T-helper 2 cell treated with Interferon-gamma antibody and Interleukin-4, amounts not matched to agents 5 μg/mL and 100 μg/mL, for 36 hours (primary cell): ENCODE measurements at places on chromosomes 4 and X.
A peak's percentile ranks its signal among the peaks of the same experiment; 100 is the strongest.

GRCh38 chrX:57771689-57772088 lies 91.6 kb upstream of the NLRP2B start:
- no peak for DNase-seq

- DNase-seq, result peak; percentile 3
These were observed 7.7 kb downstream of the AKAP17A start for GRCh38 chrX:1598876-1599790.

DNA sequence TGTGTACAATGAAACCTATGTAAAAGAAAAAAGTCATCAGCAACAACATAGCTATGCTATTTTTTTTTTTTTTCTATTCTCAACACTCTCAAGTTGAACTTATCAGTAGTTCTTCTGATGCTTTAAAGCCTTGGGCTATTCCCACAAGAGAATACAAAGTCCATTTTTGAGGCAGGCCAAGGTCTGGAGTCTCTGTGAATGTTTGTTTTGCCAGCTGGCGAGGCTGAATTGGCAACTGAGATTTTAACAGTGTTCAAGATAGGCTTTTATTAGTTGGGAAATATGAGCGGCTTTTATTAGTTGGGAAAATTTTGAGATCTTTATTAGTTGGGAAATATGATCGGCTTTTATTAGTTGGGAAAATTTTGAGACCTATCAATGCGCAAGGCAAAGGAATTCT lies 336.6 kb downstream of the SLITRK2 start:
- no peak for DNase-seq

DNA sequence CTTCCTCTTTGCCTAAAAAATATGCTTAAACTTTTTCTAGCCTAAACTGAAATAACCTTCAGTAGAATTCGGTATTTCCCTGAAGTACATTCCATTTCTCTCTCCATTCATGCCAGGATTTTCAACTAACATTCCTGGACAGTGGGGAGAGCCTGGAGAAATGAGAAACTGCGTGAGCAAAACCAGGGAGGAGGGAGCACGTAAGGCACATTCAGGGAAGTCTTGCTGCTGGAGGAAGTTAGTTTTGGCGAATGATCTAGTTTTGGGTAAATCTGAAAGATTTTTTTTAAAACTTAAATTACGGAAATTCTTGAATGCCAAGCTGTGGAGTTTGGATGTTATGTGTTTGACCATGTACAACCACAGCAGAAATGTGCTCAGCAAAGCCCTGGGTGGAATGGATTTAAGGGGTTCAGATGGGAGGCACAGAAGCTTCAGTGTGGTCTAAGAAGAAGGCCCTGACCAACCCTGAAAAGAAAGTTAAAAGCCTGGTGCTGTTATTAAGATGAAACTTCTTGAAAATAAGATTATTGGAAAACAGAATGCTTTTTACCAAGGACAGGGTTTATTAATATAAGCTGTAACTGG lies 347.8 kb downstream of the ANK2 start:
- no peak for DNase-seq

DNA sequence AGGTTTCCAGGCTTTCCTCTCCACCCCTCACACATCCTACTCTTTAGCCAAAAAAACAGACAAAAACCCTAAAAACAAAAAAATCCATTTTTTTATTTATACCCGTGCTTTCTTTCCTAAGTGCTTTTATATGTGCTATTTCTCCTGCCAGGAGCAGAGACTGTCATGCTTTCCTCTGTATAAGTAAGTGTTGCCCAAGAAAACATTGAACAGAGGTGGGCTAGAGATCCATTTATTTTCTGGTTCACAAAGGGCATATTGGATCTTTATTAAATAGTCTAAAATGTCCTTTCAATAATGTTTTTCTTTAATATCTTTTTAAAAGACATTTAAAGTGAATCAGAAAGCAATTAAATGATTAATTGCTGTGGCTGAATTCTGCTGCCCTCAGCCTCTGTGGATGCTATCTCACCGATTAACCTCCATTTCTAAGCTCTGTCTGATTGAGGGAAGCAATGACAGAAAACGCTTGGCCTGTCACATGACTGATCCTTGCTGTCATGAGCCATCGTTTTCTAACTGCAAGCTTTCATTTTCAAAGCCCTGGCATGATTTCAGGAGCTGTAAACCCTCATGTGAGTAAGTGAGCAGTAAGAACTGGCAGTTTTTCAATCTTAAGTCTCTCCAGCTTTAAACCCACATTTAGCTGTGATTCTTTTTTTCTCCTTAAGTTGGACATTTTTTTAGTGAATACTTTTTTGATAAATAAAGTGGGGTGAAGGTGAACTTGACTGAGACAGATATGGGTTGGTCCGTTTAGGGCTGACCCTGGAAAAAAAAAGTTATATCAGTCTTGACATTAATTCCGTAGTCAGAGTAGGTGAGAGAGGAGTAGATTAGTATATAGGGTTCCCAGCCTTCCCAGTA lies 180.7 kb upstream of the PGRMC2 start:
- no peak for DNase-seq

GRCh38 chr4:94571715-94572114 lies 120.0 kb downstream of the PDLIM5 start:
- no peak for DNase-seq

- no peak for DNase-seq
These were observed 103.7 kb upstream of the AADAT start for GRCh38 chr4:170193496-170193895.

- no peak for DNase-seq
These were observed 359.6 kb upstream of the PITX2 start for GRCh38 chr4:110982486-110982885.

DNA sequence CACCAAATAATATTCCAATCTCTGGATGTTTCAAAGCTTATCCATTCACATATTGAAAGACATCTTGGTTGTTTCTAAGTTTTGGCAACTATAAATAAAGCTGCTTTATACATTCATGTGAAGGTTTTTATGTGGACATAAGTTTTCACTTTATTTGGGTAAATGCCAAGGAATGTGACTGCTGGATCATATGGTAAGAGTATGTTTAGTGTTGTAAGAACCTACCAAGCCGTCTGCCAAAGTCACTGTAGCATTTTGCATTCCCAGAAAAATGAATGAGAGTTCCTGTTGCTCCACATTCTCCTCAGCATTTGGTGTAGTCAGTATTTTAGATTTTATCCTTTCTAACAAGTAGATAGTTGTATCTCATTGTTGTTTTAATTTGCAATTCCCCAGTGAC lies 1047.7 kb downstream of the C4orf33 start:
- no peak for DNase-seq

DNA sequence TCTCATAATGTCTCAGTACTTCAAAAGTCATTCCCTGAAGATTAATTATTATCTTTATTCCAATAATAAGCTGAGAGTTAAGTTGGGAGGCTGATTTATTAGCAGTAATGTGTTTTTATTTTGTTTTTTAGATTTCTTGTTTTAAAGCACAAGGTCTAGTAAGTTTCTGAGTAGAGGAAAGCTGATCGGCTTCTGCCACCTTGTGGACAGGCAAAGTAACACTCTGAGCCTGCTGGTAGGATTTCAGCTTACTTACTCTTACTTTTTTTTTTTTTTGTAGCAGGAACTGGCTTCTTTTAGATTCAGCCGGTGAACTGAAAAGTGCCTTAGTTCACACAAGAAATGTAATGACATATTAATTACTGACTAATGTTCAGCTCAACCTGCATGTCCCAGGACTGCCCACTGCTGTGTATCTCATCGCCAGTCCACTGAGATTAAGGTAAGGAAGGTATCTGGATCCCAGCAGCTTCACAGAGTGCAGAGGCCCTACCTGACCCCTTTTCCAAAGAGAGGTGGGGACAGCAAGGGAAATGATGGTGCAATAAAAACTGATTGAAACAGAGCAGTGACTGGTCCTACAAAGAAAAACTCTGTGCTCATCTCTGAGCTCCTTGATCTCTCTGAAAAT lies 126.5 kb downstream of the ADGRA3 start:
- DNase-seq, result peak; percentile 19

DNA sequence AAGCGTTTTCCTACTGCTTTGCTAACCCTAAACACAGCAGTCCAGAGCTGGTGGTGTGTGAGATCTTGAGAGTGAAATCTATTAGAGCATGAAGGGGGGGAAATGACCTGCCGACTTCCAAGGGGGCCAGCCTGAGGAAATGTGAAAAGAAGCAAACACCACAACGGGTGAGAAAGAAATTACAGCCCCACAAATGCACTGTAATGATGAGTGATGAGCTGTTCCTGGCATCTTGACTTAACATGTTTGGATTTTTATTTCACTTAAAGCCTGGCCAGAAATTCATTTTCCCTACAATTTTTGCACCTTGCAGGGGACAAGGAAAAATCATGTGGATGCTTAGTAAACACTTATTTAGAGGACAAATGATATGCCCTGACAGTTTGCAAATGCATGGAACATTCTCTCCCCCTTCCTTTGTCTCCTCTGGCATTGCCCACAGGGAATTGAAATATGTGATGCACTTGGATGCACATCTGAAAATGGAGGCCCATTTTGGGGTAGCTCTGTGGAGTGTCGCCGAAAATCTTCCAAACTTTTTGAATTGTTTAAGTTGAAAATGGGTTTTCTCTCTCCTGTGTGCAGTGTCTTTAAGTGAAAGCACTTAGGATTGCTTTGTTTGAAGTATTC lies 84.3 kb upstream of the TMEM150C start:
- no peak for DNase-seq

DNA sequence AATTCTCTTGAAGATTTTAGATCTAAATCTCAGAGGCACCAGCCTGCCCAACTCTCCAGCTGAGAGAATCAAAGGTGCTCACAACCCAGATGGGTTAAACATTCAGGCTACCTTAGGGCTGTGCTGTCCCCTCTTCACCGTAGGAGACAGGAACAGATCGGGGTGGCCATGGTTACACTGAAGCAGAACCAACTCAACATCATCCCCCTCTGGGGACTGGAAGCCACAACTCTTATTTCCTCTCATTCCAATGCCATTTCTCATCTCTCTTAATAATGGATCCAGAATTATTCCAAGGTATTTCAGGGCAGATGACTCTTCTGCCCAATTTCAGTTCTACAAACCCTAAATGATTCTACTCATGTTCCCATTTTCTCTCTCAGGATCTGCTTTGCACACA lies 109.7 kb downstream of the NKX6-1 start:
- DNase-seq, result no peak

- DNase-seq, result no peak
These were observed 133.0 kb downstream of the MAD2L1 start for GRCh38 chr4:119933606-119934005.

- DNase-seq, result peak; percentile 41
These were observed 74.3 kb downstream of the TMEM156 start for GRCh38 chr4:38957893-38958292.

- DNase-seq, result no peak
These were observed 606.5 kb downstream of the MAGEB5 start for GRCh38 chrX:26822448-26822847.

DNA sequence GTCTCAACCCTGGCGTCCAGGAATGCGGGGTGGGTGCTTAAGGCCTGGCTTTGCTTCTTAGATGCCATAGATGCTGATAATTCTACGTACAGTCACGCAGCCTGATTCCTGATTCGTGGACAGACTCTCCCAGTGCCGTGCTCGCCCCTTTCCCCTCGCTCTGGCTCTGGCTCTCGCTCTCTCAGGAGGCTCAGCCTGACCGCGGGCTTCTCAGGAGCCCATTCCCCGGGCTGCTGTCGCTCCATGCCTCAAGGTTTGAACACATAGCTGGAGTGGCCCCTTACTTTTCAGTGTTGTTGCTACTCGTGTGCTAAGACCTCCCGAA lies 59.2 kb upstream of the ZC4H2 start:
- no peak for DNase-seq

DNA sequence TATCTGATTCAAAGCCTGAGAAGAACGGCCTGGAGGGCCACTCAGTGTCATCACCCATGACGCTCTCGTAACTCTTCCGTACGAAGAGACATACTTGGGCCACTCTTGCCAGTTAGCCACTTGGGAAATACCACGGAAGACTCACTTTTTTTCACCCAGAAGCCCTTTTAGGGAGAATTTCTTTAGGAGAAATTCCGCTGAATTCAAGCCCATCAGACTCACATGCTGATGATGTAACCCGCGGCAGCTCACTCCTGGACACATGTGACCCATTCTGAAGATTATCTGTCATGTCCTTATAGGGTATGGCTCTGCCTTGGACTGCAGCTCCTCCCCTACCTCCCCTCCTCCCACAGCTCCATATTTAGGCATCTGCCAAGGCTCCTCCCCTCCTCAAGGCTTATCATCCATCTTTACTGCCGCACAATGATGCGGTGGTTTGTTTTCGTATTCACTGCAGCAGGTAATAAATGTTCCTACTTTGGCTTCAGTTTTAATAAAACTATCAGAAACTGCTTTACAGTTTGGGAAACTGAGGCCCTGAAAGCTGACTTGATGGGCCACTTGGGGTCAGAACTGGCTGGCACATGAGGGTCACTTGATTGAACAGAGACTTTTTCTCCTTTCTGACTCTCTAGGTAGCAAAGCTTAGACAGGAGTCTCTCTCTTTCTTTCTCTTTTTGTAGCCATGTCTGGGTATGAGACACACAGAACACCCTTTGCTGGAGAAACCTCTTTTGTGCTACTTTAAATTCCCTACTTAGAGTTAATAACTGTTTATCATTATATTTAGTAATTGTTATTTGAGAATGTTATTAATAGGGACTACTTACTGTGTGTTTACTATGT lies 42.1 kb downstream of the RHOH start:
- DNase-seq, result peak; percentile 74

GRCh38 chr4:41125558-41126311 lies 88.6 kb downstream of the APBB2 start:
- no peak for DNase-seq

DNA sequence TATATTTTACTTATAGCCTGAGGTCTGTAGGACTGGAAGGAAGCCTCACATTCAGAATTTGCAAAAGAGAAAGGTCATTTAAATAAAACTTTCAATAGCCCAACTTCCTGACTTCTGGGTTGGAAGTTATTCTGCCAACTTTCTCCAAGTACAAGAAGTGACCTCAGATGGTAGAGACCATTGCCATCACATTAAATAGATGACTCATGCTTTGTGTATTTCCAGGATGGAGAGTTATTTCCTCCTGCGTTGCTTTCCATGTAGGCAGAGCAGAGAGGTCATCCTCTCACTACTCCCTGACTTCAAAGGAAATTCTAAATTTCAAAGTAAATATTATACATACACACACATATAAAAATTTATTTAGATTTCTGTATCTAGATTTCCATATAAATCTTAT lies 73.0 kb upstream of the NR3C2 start:
- no peak for DNase-seq

DNA sequence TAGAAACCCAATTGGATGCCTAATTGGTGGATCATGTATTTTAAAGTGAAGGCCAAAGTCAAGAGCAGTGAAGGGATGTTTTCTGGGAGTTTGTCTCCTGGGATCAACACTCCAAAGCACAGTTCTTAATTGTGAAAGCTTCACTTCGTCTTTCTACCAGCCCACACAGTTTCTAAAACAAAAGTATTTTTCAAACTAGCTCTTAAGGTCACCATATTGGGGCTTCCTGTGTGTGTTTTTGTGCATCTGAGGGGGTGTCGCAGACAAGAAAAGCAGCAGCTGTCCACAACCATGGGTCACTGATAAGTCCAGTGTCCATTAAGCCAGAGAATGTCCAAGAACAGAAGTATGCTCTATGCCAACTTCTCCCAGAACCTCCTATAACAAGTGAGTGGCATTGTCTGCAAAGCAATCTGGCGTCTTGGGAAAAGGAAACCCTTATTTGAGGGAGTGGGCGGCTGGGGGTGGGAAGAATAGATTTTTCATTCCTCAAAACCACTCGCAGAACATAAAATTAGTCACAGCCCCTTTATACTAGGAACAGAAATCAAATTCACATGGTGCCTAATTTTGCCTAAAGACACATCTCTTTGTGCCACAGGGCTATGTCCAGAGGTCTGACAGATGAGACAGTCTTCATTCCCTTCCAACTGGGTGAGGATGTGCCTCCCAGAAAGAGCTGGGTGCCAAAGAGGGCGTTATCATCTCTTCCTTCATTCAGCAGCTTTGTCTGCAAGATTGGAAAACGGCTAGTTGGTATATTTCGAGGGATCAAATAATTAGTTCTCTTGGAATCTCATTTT lies 610.4 kb downstream of the BCOR start:
- DNase-seq, result peak; percentile 12

- no peak for DNase-seq
These were observed 6.4 kb upstream of the GSX2 start for GRCh38 chr4:54093324-54094240.
